ENCODE measurements at places on chromosomes 4 and X.

DNA sequence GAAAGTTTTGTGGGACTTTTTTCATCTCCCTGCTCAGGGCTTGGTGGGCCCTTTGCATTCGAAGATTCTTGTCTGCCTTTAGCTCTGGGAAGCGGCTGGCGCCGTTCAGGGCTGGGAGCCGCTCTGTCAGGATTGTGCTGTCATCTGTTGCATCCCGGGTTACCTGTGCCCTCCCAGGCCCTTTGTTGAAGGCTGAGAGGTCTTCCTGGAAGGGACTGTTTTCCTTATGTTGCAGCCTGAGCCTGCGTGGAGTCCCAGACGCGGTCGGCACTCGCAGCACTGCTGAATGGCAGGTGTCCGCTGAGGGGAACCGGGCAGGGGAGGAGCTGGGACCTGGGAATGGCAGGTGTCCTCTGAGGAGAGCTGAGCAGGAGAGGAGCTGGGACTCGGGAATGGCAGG lies 15.9 kb downstream of the RGS12 start:
- no peak for DNase-seq

GRCh38 chr4:98639523-98639922 lies 18.9 kb downstream of the TSPAN5 start:
- no peak for DNase-seq

DNA sequence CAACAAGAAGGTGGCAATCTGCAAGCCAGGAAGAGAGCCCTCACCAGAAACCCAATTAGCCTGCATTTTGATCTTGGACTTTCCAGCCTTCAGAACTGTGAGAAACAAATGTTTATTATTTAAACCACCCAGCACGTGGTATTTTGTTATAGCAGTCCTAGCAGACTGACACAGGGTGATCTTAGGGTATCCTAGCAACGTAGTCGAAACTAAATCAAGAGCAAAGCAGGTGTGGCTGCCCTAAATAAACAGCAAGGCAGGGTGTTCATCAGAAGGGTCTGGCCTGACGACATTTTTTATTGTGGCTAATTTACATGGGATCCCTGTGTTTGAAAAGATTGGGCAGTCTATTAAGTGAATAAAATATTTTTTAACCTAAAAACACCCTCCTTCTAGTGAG lies 198.8 kb downstream of the VEGFC start:
- no peak for DNase-seq

- DNase-seq: no peak
Measured at GRCh38 chr4:37665333-37666320, 20.5 kb downstream of the RELL1 start.

DNA sequence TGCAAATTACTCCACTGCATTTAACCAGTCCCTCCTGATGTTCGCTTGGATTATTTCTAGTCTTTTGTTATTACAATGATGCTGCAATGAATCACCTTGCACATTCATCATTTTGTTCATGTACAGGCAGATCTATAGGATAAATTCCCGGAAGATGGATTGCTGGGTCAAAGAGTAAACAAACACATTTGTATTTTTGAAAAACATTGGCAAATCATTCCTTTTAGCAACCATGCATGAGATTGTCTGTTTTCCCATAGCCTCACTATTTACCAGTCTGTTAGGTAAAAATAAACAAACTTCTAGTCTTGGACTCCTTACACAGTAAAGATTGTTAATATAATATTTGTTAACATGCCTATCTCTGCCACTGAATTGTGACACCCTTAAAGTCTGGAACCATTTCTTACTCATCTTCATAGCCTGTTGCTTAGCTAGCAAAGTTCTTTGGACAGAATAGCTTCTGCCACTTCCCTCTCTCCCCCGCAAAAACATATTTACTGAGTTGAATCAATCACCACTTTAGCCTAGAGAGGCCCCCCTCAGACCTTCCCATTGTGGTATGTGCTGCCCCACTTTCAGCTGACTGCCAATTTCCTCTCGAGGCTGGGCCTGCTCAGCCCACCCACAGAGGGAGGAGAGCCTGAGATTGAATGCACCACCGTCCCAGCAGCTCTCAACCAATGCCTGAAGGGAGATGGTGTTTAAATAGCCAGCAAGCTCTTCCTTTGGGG lies 108.4 kb upstream of the ATXN3L start:
- no peak for DNase-seq

GRCh38 chrX:152895724-152896420 lies 2.0 kb upstream of the ZNF185 start:
- DNase-seq: no peak

- no peak for DNase-seq
Measured at GRCh38 chrX:151679798-151680402, 15.4 kb upstream of the PRRG3 start.

GRCh38 chr4:5126231-5126630 lies 75.0 kb downstream of the STK32B start:
- DNase-seq: no peak

DNA sequence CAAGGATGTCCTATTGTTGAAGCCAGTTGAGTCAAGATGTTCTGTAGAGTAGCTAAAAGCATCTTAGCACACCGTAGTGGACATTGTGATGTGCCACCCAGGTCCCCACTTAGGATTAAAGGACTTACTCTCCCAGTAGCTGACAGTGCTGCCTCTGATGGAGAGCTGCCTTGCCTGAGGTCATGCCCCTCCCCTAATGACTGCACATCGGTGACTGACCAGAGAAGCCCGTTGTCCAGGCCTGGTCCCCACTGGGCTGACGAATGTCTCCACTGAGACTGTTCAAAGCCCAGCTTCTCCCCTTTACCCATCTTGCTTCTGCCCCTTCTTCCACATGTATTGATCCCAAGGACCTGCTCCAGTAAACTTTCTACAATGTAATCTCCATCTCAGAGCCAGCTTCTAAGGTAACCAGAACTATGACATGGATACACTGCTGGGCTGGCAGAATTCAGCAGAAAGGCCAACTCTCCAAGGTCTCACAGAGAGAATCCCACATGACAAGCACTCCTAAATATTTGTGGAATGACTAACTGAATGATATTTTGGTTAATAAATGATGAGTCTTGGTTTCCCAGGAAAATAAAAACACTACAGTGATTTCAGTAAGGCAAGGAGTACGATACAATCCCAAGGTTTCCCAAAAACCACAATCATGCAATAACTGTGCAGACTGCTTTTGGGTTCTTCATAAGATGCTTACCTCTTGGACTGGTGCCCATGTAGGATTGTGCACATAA lies 82.4 kb upstream of the TMEM150C start:
- no peak for DNase-seq

- no peak for DNase-seq
Measured at GRCh38 chrX:153598541-153599191, at the start of gene CCNQ. CCNQ (minus strand) TSS chrX:153599139; CDS start chrX:153599073, 66 bp downstream.

- no peak for DNase-seq
Measured at GRCh38 chr4:75715105-75715799, 9.1 kb upstream of the USO1 start.

GRCh38 chr4:98946359-98946758 lies 17.4 kb upstream of the EIF4E start:
- no peak for DNase-seq

DNA sequence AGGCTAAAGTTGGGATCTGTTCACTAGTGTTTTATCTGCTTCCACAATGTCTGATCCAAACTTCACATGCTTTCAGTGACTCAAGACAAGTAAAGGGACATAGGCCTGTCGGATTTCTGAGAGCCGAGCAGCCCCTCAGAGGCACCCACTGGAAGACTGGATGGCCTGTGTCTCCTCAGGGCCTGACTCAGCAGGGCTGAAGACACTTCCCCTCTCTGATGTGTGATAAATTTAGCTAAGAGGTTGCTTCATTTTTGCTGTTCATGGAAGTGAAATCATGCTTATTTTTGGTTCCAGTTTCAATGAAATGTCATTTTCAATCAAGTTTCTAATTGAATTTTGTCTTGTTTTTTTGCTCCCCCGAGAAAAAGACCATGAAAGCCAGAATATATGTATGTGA lies 93.7 kb downstream of the MXRA5 start:
- DNase-seq: no peak

- DNase-seq: no peak
Measured at GRCh38 chr4:102586002-102586643, 85.0 kb downstream of the NFKB1 start.

- no peak for DNase-seq
Measured at GRCh38 chr4:163665521-163666331, 171.2 kb downstream of the TMA16 start.

- no peak for DNase-seq
Measured at GRCh38 chr4:165905405-165906027, 32.5 kb downstream of the TLL1 start.

DNA sequence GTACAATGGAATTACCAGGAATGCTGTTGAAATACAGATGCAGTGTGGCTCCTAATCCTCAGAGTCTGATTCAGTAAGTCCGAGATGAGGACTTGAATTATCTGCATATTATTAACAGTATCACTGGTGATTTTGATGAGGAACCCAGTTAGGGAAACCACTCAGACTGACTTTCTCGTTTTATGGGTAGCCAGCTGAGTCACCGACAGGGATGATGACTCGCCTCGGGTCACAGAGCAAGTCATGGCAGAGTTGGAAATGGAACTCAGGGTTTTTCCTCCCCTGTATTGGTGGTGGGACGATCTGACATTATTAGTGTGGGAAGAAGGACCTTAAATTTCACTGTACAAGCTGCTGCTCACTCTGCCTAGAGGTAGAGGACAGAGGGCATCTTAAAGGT lies 51.3 kb downstream of the RTL9 start:
- no peak for DNase-seq

DNA sequence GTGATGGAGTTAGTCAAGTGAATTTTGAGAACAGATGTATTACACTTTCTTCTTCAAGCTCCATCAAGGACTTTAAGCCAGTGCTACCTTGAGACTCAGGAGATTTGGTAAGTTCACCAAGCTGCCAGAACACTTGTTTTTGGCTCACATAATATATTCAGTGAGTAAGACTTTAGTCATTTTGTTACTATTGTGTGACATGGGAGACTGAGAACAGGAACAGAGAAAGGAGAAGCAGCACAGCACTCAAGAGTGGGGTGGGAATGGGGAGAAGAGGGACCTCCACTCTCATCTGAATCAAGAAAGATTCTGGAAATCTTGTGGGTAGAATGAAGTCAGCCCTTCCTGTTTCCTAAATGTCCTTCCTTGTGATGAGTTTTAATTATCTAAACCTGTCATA lies 87.3 kb upstream of the TET2 start:
- no peak for DNase-seq

- no peak for DNase-seq
Measured at GRCh38 chrX:70176938-70177533, at the start of gene DGAT2L6. DGAT2L6 (plus strand) TSS chrX:70177483; CDS start chrX:70177583, 100 bp downstream.
